Endodermal cell (in vitro differentiated cells): ENCODE measurements at places on chromosomes 6 and 20.

GRCh38 chr6:36109092-36109491, 21.2 kb upstream of the MAPK13 start:
- no peak for DNase-seq

GRCh38 chr6:169843110-169843509, 91.7 kb downstream of the ERMARD start:
- peak; percentile 34 for DNase-seq

DNA sequence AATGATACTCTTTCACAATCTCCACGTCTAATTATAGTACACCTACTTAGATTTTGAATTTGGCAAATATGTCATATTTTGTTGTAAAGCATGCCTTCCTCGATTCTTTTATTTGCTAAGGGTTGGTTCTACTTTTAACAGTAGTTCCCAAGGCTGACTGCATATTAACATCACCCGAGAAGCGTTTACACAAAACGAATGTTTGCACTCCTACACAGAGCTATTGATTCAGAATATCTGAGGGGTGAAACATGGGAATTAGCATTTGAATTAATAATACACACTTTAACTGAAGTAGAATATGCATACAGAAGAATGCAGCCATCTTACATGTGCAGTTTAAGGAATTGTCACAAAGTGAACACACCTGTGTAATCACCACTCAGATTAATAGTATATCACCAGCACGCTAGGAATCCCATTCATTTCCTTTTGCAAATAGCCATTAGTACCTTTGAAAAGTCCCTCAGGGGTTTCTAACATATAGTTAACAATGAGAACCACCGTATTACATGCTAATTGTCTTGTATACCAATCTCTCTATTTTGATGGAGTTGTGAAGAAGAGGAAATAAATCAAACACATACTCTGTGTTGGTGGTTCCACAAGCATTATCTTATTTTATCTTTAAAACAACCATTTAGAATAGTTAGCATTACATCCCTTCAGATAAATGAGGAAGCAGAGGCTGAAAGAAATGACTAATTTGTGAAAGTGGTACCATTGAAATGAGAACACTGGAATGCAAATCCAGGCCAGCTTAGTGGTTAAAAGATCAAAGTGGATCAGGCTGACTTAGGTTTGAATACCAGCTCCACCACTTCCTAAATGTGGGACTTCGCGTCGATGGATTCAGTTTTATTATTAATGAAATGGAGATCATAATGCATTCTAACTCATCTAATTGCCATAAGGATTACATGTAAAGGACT, 317.6 kb downstream of the HDGFL1 start:
- no peak for DNase-seq

- no peak for DNase-seq
Observed at GRCh38 chr6:20313960-20314530, 87.6 kb upstream of the E2F3 start.

DNA sequence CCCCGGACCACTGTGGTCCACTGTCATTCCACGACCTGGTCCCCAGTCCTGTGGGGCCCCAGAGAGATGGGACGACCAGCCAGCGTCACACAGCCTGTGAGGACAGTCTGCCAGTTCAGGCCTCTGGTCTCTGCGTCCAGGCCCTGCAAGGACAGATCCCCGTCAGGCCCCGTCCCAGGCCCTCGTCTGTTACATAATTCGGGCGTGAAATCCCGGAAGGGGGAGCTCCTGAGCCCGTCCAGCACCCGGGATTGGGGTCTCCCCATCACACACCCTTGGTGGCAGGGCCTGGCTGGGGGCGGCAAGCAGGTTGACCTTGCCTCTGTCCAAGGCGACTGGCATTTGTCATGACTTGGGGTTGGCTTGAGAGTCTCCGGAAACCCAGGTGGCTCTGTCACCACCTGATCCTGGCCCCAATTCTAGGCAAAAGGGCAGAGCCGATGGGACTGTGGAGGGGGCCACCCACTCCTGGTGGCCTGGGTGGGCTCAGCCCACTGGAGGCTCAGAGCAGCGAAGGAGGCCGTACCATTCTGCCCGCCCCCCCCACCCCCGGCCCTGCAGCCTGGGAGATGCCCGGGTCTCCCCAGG, 73.8 kb upstream of the GATA5 start:
- DNase-seq, result no peak

DNA sequence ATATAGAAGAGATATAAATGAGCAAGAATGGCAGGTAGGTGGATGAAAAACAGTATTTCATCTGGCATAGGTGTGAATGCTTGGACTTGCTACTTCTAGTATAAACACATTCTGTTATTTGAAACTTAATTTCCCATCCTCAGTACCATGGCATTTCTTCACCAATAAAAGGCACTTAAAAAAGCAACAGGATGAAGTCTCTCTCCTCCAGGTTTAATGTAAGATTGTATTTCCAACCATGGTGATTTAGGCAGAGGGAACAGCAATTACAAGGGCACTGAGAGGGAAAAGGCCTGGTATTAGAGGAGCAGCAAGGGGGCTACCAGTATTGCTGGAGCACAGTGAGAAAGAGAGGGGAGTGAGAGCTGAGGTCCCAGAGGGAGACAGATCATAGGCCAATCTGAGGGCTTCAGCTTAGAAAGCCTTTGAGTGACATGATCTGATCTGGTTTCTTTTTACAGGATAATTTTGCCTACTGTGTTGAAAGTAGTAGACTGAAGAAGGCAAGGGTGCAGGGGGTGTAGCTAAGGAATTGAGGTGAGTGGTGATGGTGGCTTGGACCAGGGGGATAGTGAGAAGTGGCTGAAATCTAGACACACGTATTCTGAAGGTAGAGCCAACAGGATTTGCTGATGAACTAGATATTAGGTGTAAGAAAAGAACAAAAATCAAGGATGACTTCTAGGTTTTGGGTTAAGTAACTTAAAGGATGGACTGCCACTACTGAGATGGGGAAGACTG, 67.8 kb upstream of the SMIM29 start:
- DNase-seq, result no peak

- DNase-seq, result no peak
Observed at GRCh38 chr6:86682297-86682696, 255.0 kb upstream of the HTR1E start.

DNA sequence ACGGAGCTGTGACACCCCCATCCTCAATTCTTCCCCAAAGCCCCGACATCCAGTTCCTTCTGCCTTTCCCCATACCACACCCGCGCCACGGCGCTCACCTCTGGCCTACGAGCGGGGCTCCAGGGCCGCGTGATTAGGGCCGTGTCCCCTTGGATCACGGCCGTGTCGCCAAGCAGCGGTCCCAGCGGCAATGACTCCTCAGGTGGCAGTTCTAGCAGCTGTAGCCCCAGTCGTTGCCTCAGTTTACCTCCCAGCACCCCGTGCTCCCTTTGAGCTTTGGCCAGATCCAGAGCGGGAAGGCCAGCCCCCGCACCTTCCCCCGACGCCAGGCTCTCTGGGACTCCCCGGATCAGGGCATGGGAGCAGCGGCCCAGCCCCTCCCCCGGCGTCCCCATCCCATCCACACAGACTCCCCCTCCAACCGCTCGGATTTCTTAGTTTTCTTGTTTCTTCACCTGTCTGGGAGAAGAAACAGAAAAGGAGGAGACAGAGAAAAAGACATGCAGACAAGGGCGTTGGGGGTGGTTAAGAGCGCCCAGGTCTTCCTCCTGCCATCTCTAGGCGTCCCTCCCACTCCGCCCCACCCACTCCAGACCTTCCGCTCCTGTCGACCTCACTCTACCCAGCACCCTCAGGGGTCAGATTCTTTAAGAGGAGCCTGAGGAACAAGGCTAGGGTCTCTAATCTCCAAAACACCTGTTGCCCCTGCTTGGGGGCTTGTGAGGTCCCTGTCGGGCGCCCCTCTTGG, at the start of gene DDAH2:
DDAH2 (minus strand) TSS at position 533 of the 748 bp plus-strand sequence; CDS start at position 395, 138 bp downstream.
- DNase-seq, result no peak

DNA sequence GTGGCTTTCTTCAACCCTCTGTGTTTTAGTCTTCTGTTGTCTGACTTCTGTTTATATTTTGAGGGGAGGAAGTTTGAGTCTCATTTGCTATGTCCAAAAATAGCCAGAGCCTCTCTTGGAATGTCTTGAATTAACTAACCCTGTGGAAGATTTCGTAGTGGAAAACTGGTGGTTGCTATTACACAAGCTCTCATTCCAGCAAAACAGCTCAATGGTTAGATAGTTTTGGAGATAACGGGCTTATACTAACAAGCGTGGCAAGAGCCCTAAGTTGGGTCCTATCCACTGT, 1.6 kb downstream of the CCN2 start:
- no peak for DNase-seq

DNA sequence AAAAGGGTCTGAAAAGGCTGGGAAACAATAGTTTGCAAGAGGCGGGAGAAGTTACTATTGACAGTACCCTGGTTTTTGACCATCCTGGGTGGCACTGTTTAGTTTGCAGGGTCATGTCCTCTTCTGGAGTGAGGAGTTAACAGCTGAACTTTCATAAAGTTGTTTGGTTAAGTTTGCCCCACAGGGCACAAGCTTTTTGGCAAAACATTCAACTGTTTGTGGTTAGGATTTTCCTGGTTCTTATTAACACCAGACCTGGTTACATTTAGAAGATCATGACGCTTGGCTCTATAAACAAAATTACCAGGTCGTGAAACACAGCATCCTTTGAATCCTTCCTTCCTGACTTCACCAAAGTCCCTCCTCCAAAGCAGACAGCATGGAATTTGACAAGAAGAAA, 106.1 kb downstream of the RIN2 start:
- no peak for DNase-seq

- DNase-seq, result no peak
Observed at GRCh38 chr6:53032849-53033248, 32.4 kb upstream of the FBXO9 start.

DNA sequence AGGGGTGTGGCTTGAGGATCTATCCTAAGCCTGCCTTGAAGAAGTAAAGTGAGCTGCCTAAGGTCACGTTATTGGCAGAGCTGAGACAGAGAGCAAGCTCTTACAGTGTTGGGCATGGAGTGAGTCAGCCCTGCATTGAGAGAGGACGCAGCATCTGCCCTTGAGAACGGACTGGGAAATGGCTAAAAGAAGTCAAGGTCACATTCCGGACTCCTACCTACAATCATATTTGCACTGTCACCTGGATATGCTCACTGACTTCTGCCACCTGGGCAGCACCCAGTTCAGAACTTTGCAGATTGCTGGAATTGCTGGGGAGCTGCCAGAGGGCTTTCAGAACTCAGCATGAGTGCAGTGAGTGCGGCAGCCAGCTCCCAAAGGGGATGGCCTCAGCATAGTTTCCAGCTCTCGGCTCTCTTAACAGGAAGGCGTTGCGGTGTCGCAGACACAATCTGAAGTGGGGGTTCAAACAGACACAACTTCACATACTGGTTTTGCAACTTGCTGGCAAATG, 199.3 kb upstream of the SGK1 start:
- peak; percentile 70 for DNase-seq

- no peak for DNase-seq
Observed at GRCh38 chr6:112187736-112188135, 66.6 kb downstream of the LAMA4 start.

DNA sequence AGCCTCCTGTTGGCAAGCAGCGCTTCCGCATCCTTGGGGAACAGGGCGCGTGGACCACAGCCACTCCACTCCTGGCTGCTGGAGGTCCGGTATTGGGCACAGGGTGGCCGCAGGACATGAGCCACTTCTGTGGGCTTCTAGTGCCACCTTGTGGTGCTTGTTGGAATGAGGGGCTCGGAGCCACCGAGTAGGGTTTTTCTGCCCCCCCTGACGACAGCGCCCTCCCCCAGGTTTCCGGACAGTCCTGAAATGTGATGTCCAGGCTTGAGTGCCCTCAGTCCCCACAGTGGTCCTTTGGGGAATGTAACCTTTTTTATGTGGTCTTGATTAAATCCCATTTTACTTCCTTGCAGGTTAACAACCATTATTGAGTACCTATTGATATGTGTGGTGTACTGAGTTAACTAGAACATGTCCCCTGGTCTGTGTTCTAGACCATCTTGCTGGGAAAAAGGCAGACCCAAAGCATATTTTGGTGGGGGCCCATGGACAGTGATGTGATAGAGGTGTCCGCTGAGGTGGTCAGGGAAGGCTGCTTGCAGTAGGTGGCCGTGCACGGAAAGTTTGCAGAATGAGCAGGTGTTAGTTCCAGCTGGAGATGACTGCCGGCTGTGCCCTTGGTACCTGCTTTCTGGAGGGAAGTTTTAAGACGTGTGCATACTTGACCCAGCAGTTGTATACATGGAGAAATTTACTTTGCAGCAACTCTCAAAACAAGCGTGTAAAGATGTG, 70.0 kb downstream of the PTPN1 start:
- peak; percentile 91 for DNase-seq

- no peak for DNase-seq
Observed at GRCh38 chr6:12082368-12082767, 70.3 kb downstream of the HIVEP1 start.

DNA sequence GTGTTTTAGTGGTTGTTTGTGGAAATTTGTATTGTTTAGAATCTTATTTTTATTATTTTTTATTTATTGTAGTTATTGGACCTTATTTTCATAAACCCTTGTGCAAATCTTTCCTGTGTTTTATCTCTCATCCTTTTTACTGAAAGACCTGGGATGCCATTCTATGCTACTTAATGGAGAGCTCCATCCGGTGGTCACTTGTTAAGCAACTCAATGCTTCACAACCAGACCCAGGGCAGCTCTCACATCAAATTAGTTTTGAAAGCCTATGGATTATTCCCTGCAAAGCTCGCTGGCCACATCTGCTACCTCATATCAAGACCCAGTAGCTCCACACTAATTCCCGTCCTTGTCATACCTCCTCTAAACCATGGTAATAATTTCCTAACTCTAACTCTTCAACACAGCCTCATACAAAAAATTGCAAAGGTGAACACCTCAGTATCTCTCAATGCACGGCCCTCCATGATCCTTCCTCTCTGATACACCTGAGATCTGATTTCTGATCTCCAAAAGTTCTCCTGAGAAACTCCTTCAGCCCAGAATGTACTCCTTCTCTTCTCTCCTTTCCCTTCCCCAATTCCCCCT, 296.6 kb upstream of the MANEA start:
- DNase-seq, result no peak

DNA sequence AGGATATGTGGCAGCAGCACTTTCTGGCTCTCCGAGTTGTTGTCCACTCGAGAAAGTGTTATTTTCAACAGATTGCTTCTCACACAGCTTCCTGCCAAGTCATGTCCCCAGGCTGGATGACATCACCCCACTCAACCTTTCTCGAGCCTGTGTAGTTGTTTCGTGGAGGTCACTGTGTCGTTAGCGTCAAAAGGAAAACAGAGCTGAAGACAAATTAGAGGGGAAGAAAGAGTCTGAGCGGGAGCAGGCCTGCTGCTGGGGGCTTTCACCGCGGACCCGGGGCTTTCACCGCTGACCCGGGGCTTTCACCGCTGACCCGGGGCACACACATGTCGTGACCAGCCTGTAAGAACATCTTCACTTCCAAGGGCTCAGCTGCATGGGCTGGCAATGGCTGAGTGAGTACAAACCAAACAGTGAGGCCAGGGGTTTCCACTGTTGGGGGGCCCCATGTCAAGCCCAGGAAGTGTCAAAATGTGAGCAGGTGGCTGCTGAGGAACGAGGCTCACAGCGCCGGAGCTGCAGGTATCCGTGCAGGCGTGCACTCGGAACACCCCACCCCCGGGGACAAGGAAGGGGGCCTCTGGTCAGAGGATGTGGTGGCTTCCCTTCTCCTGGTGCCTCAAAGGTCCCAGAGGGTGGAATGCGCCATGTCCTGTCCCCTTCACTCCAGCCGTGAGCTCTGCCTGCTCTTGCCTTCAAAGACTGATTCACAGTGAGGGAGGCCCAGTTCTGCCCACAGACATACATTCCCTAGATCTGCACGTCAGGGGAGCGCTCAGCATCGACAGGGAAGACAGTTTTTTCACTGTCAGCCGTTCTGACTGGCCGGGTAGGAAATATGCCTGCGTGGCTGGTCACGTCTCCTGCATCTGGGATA, 365.9 kb downstream of the TAF4 start:
- DNase-seq, result no peak
